ENCODE measurements at places on chromosomes 7 and 10.

DNA sequence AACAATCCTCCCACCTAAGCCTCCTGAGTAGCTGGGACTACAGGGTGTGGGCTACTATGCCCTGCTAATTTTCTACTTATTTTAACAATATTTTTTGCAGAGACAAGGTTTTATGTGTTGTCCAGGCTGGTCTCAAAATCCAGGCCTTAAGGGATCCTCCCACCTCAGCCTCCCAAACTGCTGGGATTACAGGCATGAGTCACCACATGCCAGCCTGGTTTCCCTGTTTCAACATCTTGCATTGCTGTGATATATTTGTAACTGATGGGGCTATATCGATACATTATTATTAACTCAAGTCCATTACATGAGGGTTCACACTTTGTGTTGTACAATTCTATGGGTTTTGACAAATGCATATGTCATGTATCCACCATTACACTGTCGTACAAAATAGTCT is 41.9 kb upstream of the OGDHL start:
- no peak for DNase-seq

- no peak for DNase-seq
Observed at GRCh38 chr10:121326905-121327304, 271.3 kb downstream of the FGFR2 start.

DNA sequence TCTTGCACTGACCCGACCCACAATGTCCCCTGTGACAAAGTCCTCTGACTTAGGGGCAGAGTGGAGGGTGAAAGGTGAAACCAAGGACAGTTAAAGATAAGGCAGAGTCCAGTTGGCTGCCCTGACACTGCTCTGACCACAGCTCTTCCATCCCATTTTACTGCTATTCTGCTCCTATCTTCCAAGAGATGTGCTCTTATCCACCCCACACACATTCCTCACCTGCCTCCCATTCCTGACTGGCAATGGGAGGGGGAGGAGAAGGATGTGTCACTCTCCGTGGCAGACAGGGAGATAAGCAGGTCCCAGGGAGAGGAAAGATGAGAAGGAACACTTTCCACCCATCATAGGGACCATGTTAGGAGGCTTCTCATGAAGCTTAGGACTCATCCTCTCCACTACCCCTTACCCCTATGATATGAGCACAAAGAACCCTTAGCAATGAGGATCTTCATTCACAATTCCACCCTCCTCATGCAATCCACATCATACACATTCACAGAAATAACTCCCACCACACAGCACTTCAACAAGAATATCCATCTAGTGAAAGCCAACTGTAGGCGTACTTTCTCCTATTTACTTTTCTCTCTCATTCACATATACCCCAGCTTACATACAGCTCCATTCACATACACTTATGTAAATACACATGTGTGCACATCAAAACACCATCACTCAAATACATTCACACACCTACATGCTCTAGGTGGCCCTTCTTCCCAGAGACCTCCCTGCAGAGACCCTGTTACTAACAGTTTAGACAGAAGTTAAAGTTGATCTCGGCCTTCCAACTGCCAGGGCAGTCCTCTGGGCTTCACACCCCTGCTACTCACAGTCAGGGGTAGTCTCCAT is 6.6 kb downstream of the SYNPO2L start:
- DNase-seq = no peak

- DNase-seq = no peak
Observed at GRCh38 chr10:98295907-98296306, 27.9 kb upstream of the LOXL4 start.

GRCh38 chr7:69283421-69283820 is 314.9 kb upstream of the AUTS2 start:
- DNase-seq = no peak

DNA sequence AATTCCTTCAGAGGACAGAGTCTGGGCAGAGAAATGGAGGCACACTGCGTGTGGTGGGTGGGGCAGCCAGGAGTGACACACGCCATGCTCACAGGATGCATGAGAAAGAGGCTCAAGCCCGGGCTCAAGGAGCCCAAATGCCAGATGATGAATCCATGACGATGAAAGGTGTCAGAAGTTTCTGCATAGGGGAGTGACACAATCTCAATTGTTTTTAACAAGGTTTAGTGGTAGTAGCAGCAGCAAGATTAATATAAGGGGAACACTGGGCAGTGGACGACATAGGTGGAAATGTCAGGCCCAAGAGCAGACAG is 126.1 kb downstream of the TNS3 start:
- no peak for DNase-seq

DNA sequence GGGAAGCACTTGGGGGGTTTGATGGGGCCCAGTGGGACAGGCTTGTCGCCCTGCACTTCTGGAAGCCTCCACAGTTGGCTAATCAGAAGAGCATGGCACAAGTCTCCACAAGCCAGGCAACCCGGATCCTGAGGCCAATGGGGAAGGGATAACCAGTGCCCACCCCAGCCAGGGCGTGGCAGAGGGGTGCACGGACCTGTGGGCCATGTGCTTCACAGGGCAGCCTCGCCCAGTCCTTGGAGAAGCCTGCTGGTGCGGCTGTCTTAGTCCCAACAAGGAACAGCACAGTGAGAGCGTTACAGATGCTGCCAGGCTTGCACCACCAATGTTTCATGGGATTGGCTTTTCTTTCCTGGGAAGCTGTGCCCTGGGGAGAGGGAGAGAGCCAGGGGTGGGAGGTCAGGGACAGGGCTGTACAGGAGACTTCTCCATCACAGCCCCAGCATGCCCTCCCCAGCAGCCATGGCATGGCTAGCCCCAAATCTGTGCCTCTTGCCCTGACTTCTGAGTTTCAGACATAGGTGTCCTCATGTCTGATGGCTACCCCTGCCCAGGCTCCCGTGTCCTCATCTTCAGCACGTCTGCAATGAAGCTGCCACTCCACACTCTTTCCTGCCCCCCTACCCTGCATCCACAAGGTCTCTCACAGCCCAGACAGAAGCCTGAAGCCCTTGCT is 116.0 kb downstream of the PTPN20 start:
- no peak for DNase-seq

DNA sequence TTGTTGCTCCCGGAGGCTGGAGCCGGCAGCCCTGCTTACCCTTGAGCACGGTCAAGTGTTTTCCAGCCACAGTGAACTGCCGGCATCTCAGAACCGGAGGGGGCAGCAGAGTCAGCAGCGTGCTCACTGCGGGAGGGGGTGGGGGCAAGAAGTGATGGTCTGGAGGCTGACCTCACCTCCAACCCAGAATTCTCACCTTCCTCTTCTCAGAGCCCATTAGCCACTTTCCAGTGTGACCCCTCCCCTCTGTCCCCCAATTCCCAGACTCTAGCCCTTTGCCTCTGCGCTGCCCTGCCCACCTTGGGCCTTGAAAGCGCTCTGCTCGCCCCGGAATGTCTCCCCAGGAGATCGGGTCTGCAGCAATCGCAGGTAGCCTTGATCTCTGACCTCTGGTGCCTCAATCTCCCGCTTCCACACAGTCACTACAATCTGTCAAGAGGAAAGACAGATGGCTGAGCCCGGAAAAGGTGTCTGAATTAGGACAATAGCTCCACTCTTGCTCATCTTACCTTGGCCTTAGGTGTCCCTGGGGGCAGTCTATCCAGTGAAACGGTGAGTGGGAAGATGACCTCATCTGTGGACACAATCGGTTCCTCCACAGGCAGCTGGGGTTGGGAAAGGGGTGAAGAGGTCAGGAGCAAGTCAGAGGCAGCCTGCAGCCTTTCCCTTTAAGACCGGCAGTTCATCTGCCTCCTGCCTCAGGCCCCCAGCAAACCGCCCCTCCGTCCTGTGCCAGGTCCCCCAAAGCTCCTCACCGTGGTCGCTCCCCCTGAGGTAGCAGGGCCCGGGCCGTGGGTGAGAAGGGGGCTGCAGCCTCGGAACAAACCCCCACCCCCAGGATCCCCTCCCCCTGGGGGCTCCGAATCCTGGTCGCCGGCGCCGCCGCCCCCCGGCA is 942 bp downstream of the TRAPPC14 start:
- DNase-seq = no peak

DNA sequence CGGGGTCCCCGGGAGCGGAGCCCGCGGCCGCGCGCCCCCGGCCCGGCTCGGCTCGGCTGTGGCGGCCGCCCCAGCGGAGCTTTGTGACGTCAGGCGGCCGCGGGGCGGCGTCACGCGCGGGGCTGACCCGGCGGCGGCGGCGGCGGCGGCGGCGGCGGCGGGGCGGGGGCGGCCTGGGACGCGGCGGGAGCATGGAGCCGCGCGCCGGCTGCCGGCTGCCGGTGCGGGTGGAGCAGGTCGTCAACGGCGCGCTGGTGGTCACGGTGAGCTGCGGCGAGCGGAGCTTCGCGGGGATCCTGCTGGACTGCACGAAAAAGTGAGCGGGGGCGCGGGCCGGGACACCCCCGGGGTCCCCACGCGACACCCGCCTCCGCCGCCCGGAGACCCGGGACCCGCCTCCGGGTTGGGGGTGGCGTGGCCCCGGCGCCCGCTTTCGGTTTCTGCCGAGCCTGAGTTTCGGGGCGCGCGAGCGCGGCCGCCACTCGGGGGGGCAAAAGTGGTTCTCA is at the start of gene PWWP2B:
Gene PWWP2B, plus strand, starts transcription at position 165 of the 506 bp plus-strand sequence. Its CDS starts 27 bp downstream, at position 192.
- DNase-seq = no peak

DNA sequence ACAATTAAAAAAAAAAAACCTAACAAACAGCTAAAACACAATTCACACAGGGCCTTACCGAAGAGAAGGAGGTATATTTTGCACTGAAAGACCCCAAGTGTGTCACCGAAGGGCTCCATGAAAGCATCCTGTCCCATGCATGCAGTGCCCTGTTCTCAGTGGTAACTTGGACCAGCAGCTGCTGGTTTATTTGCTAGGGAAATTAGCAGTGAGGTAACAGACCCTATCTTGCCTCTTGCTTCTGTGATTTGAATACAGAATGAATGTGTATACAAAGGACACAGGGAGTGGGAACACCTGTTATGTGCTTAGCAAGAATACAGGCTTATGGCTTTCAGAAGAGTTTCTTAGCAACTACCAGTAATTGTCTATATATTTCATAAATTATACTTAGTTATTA is at the start of gene HEPACAM2:
Gene HEPACAM2, minus strand, starts transcription at position 160 of the 400 bp plus-strand sequence.
- DNase-seq = no peak

GRCh38 chr7:139495580-139496125 is 12.2 kb upstream of the KLRG2 start:
- DNase-seq = no peak

DNA sequence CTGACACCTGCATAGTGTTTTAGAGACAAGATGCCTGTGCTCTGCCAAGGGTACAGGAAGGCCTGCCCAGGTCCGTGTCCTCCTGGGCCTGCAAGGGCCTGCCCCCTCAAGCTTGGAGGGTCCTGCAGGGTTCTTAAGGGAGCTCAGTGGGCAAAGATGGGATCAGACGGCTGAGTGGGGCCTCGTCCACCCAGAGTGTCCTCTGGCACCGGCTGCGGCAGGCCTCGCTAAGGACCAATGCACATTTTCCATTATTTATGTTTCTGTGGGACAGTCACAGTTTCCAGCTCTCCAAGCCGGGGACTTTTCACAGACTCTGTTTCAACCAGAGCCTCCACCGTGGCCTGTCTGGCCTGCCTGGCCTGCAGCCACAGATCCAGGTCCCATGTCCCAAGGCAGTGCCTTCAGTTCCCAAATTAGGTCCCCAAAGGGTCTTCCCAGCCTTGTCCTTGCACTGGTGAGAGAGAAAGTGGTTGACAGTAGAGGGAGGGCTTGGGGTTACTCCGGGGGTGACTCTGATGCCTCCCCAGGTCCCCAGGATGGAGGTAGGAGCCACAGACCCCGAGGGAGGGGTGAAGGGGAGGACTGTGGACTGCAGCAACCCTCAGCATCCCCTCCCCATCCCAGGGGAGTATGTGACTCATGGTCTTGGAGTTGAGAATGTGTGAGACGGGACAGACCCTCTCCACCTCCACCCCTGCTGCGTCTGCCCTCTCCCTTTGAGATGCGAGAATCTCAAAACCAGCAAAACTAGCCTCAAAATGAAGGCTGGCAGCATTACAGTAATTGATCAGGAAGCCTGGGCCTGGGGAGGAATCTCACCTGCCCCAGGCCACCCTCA is 14.8 kb downstream of the MYL10 start:
- no peak for DNase-seq

GRCh38 chr7:134546955-134547354 is 2.0 kb upstream of the AKR1B15 start:
- DNase-seq = no peak

GRCh38 chr10:56782503-56782902 is 421.4 kb upstream of the ZWINT start:
- no peak for DNase-seq

DNA sequence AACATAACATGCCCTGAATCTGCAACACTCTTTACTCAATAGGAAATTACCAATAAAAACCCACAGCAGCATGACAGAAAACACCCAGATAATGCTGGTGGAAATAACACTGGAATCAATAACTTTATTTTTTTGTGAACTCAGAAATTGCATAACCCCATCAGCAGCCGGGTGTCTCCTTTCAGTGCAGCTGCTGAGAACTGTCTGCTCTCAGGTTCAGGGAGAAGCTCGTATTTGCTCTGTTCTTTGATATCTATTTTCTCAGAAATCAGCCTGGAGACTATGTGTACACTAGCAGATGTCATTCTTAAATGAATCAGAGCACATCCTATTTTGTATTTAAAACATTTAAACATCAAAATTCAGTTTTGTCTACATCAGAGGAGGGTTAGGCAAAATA is 506.0 kb downstream of the POM121L12 start:
- no peak for DNase-seq

DNA sequence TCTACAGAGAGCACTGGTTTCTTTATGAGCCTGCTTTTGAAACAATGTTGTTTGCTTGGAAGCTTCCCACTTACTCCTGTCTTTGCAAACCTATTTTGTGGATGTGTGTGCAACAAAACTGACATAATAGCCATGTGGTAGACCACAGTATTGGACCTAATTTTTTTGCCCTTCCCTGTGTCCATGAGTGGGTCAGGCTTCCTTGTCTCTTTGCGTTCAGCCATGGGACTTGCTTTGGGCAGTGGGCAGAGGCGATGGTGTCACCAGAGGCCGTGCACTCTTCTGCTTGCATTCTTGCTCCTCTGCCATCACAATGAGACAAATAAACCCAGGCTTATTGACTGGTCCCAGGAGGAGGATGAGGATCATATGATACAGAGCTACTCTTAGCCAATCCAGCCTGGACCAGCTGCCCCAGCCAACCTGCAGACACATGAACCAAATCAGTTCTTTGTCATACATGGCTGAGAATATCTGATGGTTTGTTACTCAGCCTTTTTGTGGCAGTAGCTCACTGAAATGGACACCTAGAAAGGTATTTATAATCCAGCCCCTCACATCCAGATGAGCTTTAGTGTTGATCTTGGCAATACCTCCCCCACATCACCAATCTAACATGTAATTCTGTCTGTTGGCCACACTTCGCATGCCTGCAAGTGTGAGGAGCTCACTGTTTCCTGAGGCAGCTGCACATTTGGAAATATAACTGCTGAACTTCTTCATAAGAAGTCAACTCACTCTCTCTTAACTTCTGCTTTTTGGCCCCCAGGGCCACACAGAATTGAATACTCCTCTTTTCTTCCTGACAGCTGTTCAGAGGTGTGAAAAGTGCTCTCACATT is 427.8 kb upstream of the ZMIZ1 start:
- no peak for DNase-seq

- no peak for DNase-seq
Observed at GRCh38 chr7:153628406-153628805, 423.8 kb upstream of the DPP6 start.

- no peak for DNase-seq
Observed at GRCh38 chr10:36778651-36779050, 346.7 kb upstream of the ANKRD30A start.
